ENCODE measurements at places on chromosomes 11 and 22.

DNA sequence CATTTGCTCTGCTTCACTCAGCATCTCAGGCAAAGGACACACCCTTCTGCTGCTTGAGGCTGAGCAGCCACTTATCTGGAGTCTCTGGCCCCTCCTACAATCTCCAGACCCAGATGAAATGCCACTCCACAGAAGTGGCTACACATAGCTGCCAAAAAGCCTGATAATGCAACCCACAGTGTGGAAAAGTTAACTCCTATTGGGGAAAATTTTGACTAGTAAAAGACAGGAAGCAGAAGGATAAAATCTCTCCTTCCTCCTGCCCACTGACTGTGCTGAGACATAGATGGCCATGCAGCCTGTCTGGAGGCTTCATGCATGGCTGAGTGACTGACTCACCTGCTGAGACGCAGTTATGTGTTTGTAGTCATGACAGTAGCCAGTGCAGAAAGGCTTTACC, 92.3 kb upstream of the TEAD1 start:
- no peak for DNase-seq

GRCh38 chr11:44530413-44531115, 34.9 kb upstream of the CD82 start:
- no peak for DNase-seq

DNA sequence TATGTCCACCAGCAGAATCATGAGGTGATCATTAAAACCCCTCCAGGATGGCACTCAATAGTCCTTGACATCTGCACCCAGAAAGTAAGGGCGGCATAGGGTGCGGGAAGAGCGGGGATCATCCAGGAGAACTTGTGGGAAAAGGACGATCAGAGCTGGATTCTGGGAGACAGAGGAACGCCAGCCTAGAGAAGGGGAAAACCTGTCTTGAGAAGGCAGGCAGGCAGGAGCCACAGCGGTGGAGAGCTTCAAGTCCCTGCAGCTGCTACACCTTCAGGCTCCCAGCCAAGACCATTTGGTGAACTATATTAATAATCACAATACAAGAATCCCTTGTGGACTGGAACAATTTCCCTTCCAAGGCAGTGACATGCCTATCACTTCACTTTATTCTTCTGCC, 134.3 kb downstream of the BUD13 start:
- no peak for DNase-seq

GRCh38 chr11:116928845-116929244, 91.4 kb upstream of the APOA1 start:
- DNase-seq, result no peak

DNA sequence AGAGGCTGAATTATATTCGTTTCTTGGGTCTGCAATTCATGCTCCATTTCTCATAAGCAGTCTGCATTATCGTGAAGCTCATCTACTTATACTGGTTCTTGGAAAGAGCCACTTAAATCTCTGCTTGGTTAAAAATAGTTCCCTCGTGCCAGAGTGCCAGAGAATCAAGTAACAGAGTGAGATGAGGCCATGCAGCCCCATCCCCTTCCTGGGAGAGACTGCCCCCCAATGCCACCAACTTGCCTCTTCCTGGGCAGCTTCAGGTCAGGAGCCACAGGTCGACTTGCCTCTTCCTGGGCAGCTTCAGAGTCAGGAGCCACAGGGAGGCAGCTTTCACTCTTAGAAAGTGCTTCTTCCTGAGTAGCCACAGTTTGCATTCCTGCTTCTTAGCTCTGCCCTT, 223.9 kb upstream of the ZBED5 start:
- no peak for DNase-seq

DNA sequence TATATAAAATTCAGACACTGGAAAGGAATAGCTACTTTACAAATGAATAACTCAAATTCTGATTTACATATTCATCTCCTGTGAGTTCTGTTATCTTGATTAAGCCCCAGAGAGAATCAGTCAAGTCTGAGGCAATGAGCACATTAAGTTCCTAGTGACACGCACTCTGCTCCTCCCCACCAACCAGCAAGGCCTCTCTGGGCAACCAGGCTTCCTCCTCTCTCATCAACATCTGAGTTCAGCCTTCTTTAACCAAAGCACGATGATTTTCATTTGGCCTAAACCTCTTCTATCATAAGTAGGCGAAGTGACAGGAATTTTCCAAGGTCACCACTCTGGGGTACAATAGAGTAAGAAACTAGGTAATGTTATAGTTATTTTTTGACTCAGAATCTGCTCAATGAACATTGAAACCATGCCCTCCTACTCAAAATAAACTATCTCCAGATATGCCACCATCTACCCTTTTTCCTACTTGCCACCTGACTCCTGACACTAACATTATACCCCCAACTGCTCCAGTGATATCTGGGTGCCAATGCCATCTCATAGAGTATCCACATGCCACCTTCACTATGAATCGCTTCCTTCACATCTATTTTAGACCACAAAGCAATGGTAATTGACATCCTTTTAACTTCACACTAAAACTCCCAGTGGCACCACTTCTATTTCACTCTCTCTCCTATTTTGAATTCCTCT, 114.8 kb downstream of the FAM76B start:
- no peak for DNase-seq

- DNase-seq, result no peak
Measured at GRCh38 chr22:19556963-19557545, 32.8 kb upstream of the CLDN5 start.

DNA sequence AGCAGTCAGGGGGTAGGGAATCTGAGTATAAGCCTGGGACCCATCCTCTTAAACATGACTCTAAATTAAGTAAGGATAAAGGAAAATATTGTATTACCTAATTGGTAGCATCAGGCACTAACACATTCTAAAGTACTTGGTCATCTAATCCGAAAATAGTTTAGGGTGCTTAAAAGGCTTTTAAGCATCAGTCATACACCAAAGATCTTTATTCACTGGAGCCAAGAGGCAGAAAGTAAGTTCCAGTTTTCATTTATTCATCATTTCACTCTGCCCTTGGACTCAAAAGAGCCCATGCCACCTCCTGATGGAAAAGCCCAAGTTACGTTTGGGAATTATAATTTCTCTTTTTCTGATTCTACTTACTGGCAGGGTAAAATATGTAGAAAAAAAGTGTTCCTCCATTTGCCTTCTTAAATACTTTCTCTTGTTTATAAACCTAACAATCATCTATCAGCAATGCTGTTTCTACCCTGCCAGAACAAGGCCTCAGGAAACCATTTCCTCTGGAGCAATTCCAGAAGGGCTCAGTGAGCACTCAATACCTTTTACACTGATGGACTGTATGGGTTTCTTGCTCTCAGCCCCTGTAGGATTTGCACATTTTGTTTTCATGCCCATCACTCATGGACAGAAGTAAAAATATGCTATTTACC, 120.1 kb upstream of the SLC5A12 start:
- no peak for DNase-seq

- no peak for DNase-seq
Measured at GRCh38 chr11:9075556-9075955, 15.8 kb downstream of the SCUBE2 start.

DNA sequence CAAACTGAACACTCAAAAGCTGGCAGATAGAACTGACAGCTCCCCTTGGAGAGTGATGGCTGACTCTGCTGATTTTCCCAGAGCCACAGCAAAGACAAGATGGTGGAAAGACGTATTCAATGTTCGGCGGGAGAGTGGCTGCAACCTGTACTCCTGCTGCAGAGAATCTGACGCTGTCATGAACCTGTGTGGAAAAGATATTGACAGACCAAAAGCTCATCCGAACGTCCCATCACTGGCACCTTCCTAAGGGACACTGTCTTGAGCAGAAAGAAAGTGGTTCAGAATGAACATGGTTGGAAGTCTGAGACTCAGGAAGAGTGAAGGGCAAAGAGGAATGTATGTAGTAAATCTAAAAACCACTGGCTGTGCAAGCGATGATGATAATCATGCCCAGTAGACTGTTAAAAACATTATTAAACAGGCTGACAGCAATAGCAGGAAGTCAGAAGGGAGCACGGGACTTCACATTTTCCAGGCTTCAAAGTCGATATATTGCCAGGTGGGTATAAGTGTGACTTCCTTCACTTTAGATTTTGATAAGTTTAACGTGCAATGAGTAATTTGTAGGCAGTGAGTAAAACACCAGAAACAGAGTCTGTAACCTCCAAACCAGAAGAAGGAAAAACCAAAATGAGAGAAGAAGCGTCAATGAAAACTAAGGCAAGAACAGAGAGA, 6.2 kb upstream of the IL17REL start:
- no peak for DNase-seq

DNA sequence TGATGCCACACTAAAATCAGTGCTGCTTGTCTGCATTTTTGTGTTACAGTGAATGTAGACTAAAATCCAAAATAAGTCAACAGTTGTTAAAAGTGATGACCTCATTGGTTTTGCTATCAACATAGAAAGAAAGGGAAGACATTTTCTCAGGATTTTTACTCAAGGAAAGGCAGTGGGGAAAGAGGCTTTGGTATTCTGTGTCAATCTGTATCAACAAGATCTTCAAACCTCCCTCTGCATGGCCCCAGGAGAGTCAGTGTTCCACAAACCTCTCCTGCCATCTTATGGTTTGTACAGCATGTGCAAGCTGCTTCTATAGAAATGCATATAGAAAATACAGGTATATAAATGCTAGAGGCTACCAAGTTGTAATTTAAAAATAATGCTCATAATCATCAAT, 13.8 kb upstream of the OR51M1 start:
- DNase-seq, result no peak

GRCh38 chr22:48448821-48449220, 1378.9 kb downstream of the BRD1 start:
- DNase-seq, result no peak

DNA sequence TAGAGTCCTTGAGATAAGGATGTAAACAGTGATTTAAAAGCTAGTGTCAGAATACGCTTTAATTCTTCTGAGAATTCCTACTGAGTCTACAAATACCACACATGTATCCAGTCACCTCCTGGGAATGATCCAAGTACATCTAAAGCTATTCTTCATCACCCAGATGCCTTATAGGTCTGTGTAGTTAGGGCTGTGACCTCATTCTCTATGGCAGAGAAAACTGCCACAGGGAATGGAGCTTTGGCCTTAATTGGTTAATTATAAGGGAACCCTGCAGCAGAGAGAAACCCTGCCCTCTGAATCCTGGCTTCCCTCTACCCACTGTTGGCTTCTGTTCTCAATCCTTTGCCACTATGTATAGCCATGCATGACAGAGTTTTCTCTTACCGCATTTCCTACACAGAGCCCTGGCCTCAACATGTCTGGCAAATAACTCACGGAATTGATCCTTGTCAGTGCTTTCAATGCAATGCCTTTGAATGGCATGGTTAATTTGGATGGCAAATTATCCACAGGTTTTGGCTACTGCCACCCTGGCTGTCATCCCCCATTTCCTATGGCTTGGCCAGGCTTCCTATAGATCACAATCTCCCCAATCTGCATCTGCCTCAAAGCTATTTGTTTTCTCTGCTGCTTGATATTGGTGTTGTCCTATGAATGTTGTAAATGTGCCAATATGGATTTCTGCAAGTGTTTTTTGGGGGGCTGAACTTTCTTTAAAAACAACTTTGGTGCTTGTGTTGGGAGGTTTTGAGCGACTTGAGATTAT, 2.9 kb downstream of the DIXDC1 start:
- DNase-seq, result no peak

- DNase-seq, result no peak
Measured at GRCh38 chr11:17396598-17397310, 8.3 kb upstream of the KCNJ11 start.

GRCh38 chr22:44847380-44847779, 95.0 kb downstream of the ARHGAP8 start:
- no peak for DNase-seq

GRCh38 chr22:17824457-17824856, 50.2 kb upstream of the BID start:
- no peak for DNase-seq

GRCh38 chr22:48106715-48107259, 1344.3 kb downstream of the TBC1D22A start:
- DNase-seq, result no peak

DNA sequence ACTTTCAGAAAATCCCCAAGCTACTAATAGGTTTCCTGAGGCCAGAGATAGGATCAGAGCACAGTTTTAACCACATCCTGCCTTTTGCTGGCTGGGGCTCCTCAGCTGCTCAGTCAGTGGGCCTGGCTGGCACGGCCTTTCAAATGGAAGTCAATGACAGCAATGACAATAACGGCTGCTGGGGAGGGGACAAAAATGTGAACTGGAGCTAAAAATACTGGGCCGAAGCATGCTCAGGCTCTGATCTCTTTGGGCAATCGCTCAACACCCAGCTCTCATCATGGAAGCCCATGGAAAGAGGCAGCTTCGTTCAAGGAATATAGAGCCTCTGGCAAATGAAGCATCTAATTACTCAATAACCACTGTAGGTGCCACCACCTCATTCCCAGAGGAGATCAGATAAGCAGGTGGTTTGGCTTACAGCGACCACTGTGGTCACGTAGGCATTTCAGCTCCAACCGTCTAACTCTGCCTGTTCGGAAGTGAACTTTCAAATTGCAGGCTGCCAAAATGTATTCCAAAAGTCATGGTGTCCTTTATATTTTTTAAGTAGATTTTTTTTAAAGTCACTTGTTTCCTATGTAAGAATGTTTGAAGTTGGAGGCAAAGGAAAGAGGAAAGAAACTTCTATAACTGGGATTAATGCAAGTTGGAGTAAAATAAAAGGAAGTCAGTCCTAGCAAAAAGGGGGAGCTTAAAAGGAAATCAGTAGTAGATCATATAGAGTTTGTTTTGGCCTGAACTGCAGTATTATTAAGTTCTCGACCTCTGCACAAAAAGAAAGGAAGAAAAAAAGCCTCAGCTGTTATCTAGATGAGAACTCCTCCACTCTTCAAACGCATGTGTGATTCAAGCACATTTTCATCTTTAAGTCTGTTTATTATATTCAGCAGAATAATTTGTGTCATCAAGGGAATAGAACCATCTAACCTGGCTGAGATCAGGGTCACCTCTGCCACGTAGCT, 14.1 kb downstream of the WT1 start:
- DNase-seq, result no peak

- no peak for DNase-seq
Measured at GRCh38 chr22:47294222-47294532, 531.7 kb downstream of the TBC1D22A start.

DNA sequence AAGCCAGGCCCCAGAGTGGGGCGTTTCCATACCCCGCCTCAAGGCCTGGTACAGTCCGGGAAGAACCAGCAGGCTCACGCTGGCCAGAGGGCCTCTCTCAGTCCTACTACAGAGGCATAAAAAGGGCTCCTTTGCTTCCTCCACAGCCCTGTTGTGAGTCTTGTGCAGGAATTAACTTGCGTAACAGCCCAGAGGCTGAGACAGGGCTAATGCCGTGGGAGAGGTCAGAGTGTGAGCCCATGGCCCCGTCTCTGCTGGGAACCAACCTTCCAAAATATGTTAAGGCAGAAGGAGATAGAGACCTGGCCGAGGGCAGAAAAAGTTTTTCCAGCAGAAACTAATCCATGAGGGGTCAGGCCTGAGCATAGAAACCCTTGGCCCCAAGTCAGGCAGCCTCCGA, 19.9 kb upstream of the TMEM184B start:
- DNase-seq, result no peak

GRCh38 chr22:30276039-30276438, 9.4 kb upstream of the OSM start:
- DNase-seq, result no peak

- DNase-seq, result no peak
Measured at GRCh38 chr11:106917973-106918372, 100.3 kb downstream of the GUCY1A2 start.

Data from NCI-H774 (cell line).